ENCODE measurements at places on chromosomes 3 and 15. TPM values are rescaled to one million over a fixed set of nuclear protein-coding genes. Genes with fewer than 3 reads are reported as not detected.

The KLHL40 gene
- total RNA-seq: not detected

The ANKRD34C gene
- total RNA-seq: not detected

The PLSCR5 gene
- not detected for total RNA-seq

The CCDC71 gene
- 29.0 TPM for total RNA-seq

The MYL3 gene
- total RNA-seq: 6.2 TPM

The MORC1 gene
- not detected for total RNA-seq

The FSTL1 gene
- 225 TPM for total RNA-seq

GRCh38 chr3:18098960-18099587, 326.1 kb downstream of the SATB1 start:
- H3K4me3 ChIP-seq: no peak overlapping the region
- no peaks in the 10 kb centered on the region for H3K4me1 ChIP-seq
- DNase-seq: no peak
- H3K36me3 ChIP-seq: no peaks in the 10 kb centered on the region

DNA sequence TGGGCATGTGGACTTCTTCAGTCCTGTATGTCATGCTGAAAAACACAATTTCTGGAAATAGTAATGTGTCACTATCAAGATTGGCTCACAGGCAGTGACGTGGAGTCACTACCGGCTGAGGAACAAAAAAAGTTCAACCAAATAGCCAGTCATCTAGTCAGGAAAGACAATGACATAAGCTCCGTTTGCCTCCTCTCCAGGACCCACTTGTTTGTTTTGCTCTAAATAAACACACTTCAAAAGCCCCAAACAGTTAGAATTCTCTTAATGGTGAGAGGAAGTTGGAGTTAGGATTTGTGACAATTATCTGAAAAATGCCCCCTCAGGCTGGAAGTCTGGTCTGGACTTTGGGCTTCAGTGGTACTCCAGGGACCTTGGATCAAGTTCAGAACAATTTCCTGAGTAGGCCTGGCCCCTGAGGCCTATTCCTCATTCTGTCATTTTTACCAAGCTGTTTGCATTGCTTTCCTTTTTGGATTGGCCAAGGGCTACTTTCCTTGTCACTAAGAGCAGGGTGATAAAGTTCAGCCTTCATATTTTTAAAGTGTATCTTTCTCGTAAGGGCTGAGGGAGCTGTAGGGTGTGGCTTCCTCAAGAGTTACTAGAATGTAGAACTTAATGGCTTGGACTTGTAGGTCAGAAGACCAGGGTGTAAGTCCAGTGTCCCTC, 98.9 kb downstream of the EOMES start:
- peak overlapping the region; percentile 38 for H3K27ac ChIP-seq
- no peaks in the 10 kb centered on the region for H3K36me3 ChIP-seq
- H3K27me3 ChIP-seq: no peaks in the 10 kb centered on the region
- no peaks in the 10 kb centered on the region for H3K4me1 ChIP-seq
- no peak overlapping the region for H3K4me3 ChIP-seq
- no peak for DNase-seq

- no peaks in the 10 kb centered on the region for H3K4me1 ChIP-seq
- H3K27me3 ChIP-seq: no peaks in the 10 kb centered on the region
- no peaks in the 10 kb centered on the region for H3K36me3 ChIP-seq
Observed at GRCh38 chr3:133277813-133278212, 122.0 kb upstream of the BFSP2 start.

DNA sequence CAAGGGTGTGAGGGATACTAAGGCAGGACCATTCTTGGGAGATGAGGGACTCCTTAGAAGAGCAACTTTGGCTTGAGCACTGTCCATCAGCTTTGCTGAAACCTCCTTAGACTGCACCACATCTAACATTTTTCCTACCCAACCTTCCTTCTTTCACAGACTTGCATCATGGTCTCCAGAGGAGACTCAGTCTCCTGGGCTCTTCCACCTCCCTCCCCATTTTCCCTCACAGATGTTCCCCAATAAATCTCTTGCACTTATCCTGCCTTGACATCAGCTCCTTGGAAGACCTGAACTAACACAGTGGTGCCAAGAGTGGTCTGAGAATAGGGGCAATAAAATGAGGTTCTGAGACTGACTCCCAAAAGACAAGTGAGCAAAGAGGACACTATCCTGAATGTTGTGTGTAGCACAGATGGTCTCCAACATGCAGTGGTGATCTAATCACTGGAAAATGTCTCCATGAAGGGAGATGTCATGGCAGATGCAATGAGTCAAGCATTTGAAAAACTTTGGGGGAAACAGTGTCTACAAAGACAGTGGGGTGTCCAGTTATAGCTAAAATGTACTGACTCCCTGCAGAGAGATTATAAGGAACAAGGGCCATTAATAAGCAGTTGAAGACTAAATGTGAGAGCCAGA, 26.0 kb upstream of the BOC start:
- no peak overlapping the region for H3K4me3 ChIP-seq
- no peaks in the 10 kb centered on the region for H3K4me1 ChIP-seq
- H3K27me3 ChIP-seq: no peaks in the 10 kb centered on the region

GRCh38 chr3:15781131-15781530, 16.6 kb downstream of the ANKRD28 start:
- no peaks in the 10 kb centered on the region for H3K27me3 ChIP-seq
- H3K36me3 ChIP-seq: no peaks in the 10 kb centered on the region
- no peak for DNase-seq

DNA sequence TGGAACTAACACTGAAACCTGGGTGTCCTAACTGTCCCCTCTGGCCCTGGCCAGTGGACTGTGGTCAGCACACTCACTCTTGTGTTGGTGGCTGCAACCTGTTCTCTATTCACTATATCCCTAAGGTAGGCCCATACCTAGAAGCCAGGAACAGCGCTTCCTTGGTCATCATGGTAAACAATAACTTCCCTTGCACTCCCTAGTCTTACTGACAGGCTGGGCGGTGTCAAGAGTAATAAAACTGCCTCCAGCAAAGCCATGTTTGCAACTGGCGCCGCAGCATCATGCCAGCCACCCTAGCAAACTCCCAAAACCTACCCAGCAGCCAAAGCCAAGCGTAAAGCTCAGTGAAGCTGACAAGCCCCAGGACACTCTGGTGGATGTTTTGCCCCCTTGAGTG, 63.1 kb upstream of the TSEN2 start:
- H3K27ac ChIP-seq: no peak overlapping the region
- DNase-seq: no peak
- no peaks in the 10 kb centered on the region for H3K36me3 ChIP-seq
- no peaks in the 10 kb centered on the region for H3K27me3 ChIP-seq
- no peaks in the 10 kb centered on the region for H3K4me1 ChIP-seq

- DNase-seq: no peak
- H3K4me1 ChIP-seq: no peaks in the 10 kb centered on the region
- H3K4me3 ChIP-seq: no peak overlapping the region
- H3K27ac ChIP-seq: no peak overlapping the region
- H3K36me3 ChIP-seq: no peaks in the 10 kb centered on the region
- H3K27me3 ChIP-seq: no peaks in the 10 kb centered on the region
Observed at GRCh38 chr3:175392653-175393052, 533.5 kb downstream of the NAALADL2 start.

DNA sequence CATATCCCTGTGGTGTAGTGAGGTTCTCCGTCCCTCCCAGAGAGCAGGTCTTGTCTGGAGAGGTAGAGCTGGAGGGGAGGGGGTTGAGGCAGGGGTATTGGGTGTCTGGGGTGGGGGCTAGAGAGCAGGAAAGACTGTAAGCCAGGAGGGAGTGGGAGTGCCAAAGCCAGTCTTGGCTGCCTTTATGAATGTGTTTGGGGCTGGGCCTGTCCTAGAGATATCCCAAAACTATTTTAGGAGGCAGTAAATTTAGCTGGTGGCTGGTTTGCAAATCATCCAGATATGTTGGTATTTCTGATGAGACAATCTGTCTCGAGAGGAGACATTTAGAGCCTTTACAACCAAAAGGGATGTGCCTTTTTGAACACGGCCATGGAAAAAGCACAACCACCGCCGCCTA, 166.6 kb downstream of the TLE3 start:
- no peak overlapping the region for H3K4me3 ChIP-seq
- H3K36me3 ChIP-seq: no peaks in the 10 kb centered on the region
- DNase-seq: no peak
- H3K27ac ChIP-seq: no peak overlapping the region
- H3K27me3 ChIP-seq: no peaks in the 10 kb centered on the region

- H3K27me3 ChIP-seq: no peaks in the 10 kb centered on the region
- no peaks in the 10 kb centered on the region for H3K36me3 ChIP-seq
- H3K4me1 ChIP-seq: no peaks in the 10 kb centered on the region
Observed at GRCh38 chr3:43729707-43730414, 39.1 kb downstream of the ABHD5 start.

DNA sequence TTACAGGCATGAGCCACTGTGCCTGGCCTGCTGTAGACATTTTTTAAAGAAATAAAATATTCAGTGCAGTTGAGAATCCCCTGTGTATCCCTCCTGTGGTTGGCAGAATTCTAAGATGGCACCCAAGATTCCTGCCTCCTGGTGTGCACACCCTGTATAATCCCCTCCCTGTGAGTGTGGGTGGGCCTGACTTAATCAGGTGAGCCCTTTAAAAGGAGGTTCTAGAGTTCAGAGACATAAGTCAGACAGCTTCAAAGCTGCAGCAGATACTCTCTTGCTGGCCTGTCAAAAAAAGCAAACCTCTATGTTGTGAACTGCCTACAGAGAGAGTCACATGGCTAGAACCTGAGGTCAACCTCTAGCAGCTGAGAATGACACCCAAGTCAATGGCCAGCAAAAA, 7.0 kb upstream of the VIPR1 start:
- H3K4me3 ChIP-seq: no peak overlapping the region
- H3K27me3 ChIP-seq: no peaks in the 10 kb centered on the region

GRCh38 chr3:115321400-115321805, 174.3 kb upstream of the ZBTB20 start:
- H3K4me1 ChIP-seq: no peaks in the 10 kb centered on the region
- no peak for DNase-seq
- H3K27me3 ChIP-seq: no peaks in the 10 kb centered on the region
- H3K36me3 ChIP-seq: no peaks in the 10 kb centered on the region
- no peak overlapping the region for H3K27ac ChIP-seq
- no peak overlapping the region for H3K4me3 ChIP-seq

DNA sequence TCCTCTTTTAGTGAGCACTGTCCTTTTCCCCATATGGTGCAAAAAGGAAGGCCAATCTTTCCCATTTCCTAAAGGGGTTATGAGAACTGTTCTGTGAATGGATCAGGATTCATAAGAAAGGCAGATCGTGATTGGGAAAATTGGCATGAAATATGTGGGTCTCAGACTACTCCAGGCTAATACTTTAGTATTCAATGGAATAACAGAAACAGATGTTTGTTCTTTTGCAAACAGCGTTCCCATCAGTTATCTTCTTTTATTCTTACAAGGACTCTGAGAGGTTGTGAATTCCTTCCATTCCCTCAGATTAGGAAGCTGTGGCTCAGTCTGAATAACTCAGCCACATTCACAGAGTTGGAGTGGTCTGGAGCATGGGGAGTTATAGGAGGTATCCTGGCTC, 51.3 kb upstream of the MTMR10 start:
- H3K4me3 ChIP-seq: no peak overlapping the region
- no peaks in the 10 kb centered on the region for H3K4me1 ChIP-seq
- DNase-seq: no peak
- H3K36me3 ChIP-seq: no peaks in the 10 kb centered on the region
- H3K27ac ChIP-seq: no peak overlapping the region

GRCh38 chr3:2041931-2042330, 56.7 kb upstream of the CNTN4 start:
- no peak overlapping the region for H3K27ac ChIP-seq
- no peaks in the 10 kb centered on the region for H3K36me3 ChIP-seq
- H3K27me3 ChIP-seq: no peaks in the 10 kb centered on the region
- DNase-seq: no peak
- no peaks in the 10 kb centered on the region for H3K4me1 ChIP-seq

DNA sequence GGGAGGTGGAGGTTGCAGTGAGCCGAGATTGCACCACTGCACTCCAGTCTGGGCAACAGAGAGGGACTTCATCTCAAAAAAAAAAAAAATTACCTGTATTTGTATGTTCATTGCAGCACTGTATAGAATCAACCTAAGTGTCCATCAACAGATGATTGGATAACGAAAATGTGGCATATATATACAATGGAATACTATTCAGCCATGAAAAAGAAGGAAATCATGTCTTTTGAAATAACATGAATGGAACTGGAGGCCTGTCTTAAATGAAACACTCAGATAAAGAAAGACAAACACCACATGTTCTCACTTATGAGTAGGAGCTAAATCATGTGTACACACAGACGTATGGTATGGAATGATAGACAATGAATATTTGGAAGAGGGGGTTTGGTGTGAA, 59.4 kb upstream of the MEF2A start:
- H3K27ac ChIP-seq: no peak overlapping the region
- H3K27me3 ChIP-seq: no peaks in the 10 kb centered on the region
- H3K4me1 ChIP-seq: no peaks in the 10 kb centered on the region
- H3K36me3 ChIP-seq: no peaks in the 10 kb centered on the region
- DNase-seq: no peak

GRCh38 chr3:58626841-58627569, 39.6 kb downstream of the FAM3D start:
- H3K27ac ChIP-seq: peak overlapping the region; percentile 71
- H3K36me3 ChIP-seq: no peaks in the 10 kb centered on the region
- no peaks in the 10 kb centered on the region for H3K4me1 ChIP-seq
- peak overlapping the region; percentile 0 for H3K4me3 ChIP-seq

GRCh38 chr3:25184641-25185250, 243.3 kb upstream of the RARB start:
- no peak overlapping the region for H3K4me3 ChIP-seq
- no peak for DNase-seq
- H3K27me3 ChIP-seq: no peaks in the 10 kb centered on the region
- H3K4me1 ChIP-seq: no peaks in the 10 kb centered on the region
- no peaks in the 10 kb centered on the region for H3K36me3 ChIP-seq
- H3K27ac ChIP-seq: no peak overlapping the region

- no peaks in the 10 kb centered on the region for H3K36me3 ChIP-seq
- H3K4me1 ChIP-seq: no peaks in the 10 kb centered on the region
- DNase-seq: no peak
- H3K4me3 ChIP-seq: no peak overlapping the region
- H3K27me3 ChIP-seq: peaks cover 3% of the 10 kb centered on the region
Observed at GRCh38 chr3:46372492-46373359, 2.0 kb downstream of the CCR5 start.

DNA sequence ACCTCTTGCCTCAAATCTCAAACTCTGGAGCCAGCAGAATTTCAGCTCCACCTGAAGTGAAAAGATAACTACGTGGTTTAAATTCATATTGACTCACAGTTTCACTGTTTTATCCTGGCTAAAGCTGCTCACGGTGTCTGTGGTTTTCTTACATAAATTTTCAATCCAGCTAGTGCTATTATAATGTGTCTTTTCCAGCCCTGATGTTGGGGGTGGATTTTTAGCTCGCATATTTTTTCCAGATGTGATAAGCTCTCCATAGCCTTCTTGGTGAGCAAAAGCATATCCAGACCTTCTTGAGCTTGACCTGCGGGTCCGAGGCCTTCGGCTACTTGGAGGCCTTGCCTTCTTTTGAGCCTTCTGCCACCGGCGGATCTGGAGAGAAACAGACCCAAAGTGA, 239.3 kb downstream of the DTWD1 start:
- H3K27me3 ChIP-seq: no peaks in the 10 kb centered on the region
- no peak for DNase-seq
- no peaks in the 10 kb centered on the region for H3K4me1 ChIP-seq
- H3K36me3 ChIP-seq: no peaks in the 10 kb centered on the region

DNA sequence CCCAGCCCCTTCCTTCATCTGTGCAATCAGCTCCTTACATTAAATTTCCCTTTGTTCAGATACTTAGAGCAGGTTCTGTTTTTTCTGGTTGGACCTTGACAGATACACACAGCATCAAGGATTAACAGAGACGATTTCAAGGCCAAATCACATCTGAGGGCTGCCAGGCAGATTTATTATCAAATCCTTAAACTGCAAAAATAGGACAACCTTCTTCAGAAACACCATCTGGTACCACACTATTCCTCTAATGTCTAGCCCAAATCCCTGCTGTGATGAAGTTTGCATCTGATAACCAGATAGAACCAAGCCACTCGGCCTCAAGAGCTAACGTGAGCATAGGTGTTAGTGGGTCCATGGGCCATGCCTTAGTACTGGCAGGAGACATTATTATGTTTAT, 250.7 kb upstream of the PROK2 start:
- DNase-seq: no peak
- no peaks in the 10 kb centered on the region for H3K36me3 ChIP-seq
- no peak overlapping the region for H3K27ac ChIP-seq
- no peaks in the 10 kb centered on the region for H3K27me3 ChIP-seq
